IMR-90 (cell line): ENCODE measurements at places on chromosomes 2 and 18. TPM values are rescaled to one million over a fixed set of nuclear protein-coding genes. Genes with fewer than 3 reads are reported as not detected.

GRCh38 chr2:191824398-191824797 lies 22.5 kb downstream of the CAVIN2 start:
- no peaks in the 10 kb centered on the region for H3K4me1 ChIP-seq
- H3K4me3 ChIP-seq = no peak overlapping the region
- peak; percentile 21 for DNase-seq
- H3K27ac ChIP-seq = no peak overlapping the region
- H3K27me3 ChIP-seq = no peaks in the 10 kb centered on the region

DNA sequence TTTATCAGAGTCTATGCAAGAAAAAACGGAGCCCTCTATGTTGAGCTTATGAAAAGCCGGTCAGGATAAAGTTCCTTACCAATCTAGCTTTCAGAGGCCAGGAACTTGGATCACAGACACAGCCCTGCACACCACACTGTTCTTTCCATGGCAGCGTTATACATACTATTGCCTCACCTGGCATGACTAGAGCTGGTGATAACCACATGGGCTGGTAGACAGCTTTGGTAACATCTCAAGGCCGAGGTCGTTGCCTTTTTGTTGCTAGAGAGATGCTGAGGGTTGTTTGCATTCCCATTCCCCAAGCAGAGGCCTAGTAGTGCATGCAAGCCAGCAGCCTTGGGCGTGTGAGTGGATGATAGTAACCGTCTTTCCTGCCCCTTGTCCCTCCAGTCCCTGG lies 78.0 kb downstream of the ITGB1BP1 start:
- DNase-seq = no peak
- no peak overlapping the region for H3K4me3 ChIP-seq
- peaks cover 25% of the 10 kb centered on the region for H3K36me3 ChIP-seq
- no peaks in the 10 kb centered on the region for H3K27me3 ChIP-seq
- no peak overlapping the region for H3K27ac ChIP-seq

The RIT2 gene
- not detected in 2 replicates for total RNA-seq

DNA sequence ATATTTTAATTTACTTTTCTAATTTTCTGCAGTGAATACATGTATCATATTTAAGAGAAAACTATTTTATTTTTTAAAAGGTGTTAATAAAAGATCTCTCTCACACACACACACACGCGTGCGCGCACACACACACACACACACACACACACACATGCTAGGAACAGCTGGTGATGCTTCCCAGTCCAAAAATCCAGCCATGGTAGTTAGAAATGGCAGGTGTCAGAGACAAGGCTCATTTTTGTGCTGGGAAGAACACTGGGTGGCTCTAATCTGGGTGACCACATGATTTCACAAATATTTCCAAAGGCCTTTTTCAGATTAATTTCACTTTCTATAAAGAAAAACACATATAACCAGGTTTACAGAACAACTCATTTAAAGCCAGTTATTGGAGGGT lies 104.5 kb upstream of the NCK2 start:
- no peaks in the 10 kb centered on the region for H3K4me1 ChIP-seq
- no peak overlapping the region for H3K27ac ChIP-seq
- DNase-seq = no peak
- no peak overlapping the region for H3K4me3 ChIP-seq
- no peaks in the 10 kb centered on the region for H3K36me3 ChIP-seq

The CXCR2 gene
- not detected in 2 replicates for total RNA-seq

- no peak overlapping the region for H3K27ac ChIP-seq
- H3K4me1 ChIP-seq = peaks cover 8% of the 10 kb centered on the region
- peak; percentile 69 for DNase-seq
Measured at GRCh38 chr2:121356058-121356640, 71.1 kb upstream of the TFCP2L1 start.

- H3K27me3 ChIP-seq = no peaks in the 10 kb centered on the region
- H3K36me3 ChIP-seq = peaks cover 12% of the 10 kb centered on the region
- H3K4me1 ChIP-seq = no peaks in the 10 kb centered on the region
- peak; percentile 26 for DNase-seq
- H3K4me3 ChIP-seq = no peak overlapping the region
Measured at GRCh38 chr2:24269265-24269664, 91.1 kb downstream of the ITSN2 start.

The PARD6G gene
- total RNA-seq = 2.5 and 3.3 TPM in 2 replicates

DNA sequence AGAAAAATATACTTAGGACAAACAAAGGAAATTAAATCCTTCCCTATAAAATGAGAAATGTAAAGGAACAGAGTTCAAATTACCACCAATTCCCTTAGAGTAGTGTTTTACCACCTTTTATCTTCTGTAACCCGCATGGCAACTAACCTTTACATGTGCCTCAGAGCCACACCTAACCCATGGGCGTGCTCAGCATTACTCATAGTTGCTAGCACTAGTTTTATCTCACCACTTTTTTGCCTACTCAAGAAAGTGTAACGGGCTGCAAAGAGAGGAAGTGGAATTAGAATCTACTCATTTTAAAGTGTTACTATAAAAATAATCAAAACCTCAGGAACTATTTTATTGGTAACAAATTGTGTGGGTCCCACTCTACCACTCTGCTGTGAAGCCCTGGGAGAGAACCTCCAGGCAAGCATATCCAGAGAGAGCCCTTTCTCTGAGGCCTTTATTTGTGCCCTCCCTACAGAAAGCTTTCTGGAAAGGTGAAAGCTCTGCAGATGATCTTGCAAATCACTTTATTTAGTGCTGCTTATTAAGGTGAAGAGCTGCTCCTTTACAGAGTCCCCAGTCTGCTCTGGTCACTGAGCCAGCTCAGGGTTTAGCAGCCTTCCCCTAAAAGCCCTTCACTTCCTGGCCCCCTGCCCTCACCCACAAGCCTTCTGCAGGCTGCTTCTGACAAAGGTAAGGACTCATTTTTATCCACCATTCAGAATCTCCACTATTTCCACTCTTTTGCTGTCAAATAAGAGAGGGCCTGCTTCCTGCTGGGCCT lies 98.8 kb downstream of the TRABD2A start:
- 0 out of 2 replicates have a peak, but pooled peaks cover 2% of the 10 kb centered on the region for H3K4me1 ChIP-seq
- H3K36me3 ChIP-seq = no peaks in the 10 kb centered on the region
- H3K27me3 ChIP-seq = no peaks in the 10 kb centered on the region
- H3K27ac ChIP-seq = no peak overlapping the region
- peak; percentile 15 for DNase-seq

The DYSF gene
- total RNA-seq = under 0.01 and 0.18 TPM in 2 replicates

- H3K36me3 ChIP-seq = no peaks in the 10 kb centered on the region
- no peak for DNase-seq
- peaks cover 21% of the 10 kb centered on the region for H3K27me3 ChIP-seq
- H3K4me1 ChIP-seq = no peaks in the 10 kb centered on the region
- H3K27ac ChIP-seq = no peak overlapping the region
- H3K4me3 ChIP-seq = no peak overlapping the region
Measured at GRCh38 chr18:24543086-24543794, 82.8 kb downstream of the HRH4 start.

The RTP5 gene
- total RNA-seq = not detected in 2 replicates

The SERPINB4 gene
- total RNA-seq = not detected in 2 replicates

DNA sequence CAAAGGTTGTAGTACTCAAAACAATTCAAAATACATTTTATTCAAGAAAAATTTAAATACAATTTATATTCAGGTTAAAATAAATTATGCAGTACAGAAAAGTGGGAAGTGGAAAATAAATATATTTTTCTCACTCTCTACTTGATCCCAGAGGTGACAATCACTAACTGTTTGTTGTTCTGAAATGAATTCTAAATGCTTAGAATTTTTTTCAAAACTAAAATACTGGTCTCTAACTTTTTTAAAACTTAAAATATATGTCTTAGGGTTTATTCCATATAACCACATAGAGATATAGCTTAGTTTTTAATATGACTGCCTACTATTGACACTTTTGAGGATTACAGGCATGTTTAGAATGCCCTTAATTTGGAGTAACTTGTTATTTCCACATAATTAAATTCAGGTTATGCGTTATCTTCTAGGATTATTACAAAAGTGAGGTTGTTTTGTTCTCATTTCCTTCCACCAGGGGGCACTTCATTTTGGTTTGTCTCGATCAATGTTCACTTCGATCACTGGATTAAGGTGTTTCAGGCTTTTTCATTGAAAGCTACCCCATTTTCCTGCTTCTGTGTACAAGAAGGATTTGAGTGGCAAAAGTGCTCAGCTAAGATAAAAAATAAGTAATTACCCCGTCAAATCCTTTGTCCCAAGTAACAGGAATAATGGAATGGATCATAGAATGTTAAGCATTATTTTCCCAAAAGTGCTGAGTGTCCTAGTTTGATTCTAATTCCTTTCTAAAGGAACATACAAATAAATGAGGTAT lies 27.1 kb upstream of the TFPI start:
- H3K4me1 ChIP-seq = peaks cover 5% of the 10 kb centered on the region
- peak overlapping the region; percentile 39 for H3K4me3 ChIP-seq
- no peak overlapping the region for H3K27ac ChIP-seq
- H3K36me3 ChIP-seq = no peaks in the 10 kb centered on the region

The C2orf80 gene
- not detected in 2 replicates for total RNA-seq
